ENCODE measurements at places on chromosomes 12 and 14.

DNA sequence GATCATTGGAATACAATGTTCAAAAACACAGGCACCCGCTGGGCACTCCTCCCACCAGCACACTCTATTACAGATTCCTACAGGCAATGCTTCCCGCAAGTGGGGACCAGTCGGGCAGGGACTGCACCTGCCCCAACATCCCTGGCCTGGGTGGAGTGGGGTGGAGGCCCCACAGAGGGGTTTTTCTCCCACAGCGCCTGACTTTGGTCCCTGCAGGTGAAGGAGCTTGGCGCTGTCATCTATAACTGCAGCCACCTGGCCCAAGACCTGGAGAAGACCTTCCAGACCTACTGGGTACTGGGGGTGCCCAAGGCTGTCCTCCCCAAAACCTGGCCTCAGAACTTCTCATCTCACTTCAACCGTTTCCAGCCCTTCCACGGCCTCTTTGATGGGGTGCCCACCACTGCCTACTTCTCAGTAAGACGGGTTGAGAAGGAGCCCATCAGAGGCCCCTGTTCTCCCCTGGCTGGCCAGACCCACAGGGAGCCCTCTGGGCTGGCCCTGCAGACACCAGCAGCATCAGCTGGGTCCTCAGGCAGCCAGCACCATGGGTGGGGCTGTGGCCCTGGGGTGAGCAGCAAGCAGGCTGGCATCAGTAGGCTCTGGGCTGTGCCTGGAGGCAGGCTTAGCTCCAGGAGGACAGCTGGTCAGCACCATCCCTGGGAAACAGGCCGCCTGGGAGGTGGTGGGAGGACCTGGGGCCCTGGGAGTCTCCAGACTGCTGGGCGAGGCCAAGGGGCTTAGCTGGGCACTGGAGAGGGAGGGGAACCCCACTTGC, 6.0 kb downstream of the PLD4 start:
- no peak for DNase-seq

DNA sequence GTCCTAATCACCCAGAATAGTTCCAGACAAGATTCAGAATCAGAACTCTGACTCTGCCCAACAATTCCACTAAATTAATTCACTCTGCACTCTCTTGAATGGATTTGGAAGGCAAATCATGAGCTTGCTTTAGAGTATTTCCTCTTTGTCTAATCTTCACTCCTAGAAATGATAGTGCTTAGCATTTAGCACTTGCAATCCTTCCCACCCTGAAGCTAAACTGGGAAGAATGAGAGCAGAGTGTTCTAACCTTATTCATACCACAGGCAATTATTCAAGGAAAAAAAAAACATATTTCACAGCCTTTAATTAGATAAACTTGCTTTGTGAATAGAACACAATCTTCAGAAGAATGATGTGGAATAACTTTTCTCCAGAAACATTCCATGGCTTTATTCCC, 264.6 kb downstream of the PAWR start:
- no peak for DNase-seq

- no peak for DNase-seq
These were observed 67.8 kb downstream of the TSHR start for GRCh38 chr14:81023095-81023710.

GRCh38 chr14:21070610-21071224, 613 bp downstream of the ARHGEF40 start:
- no peak for DNase-seq

GRCh38 chr12:114784526-114784925, 100.6 kb upstream of the TBX3 start:
- no peak for DNase-seq

- no peak for DNase-seq
These were observed 17.4 kb downstream of the SDSL start for GRCh38 chr12:113439606-113440030.

DNA sequence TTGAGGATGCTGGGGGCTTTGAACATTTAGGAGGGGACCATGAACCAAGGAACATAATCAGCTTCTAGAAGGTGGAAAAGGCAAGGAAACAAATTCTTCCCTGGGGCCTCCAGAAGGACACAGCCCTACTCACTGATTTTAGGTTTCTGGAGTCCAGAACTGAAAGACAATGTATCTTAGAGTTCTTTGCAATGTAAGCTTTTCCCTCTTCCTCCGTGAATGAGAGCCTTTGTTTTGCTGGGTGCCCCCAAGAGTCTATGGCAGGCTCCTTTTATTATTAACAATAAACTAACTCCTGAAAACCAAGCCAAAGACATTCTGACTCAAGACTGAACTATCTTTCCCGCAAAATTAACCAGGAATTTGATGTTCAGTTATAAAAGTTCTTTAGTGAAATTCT, 204.1 kb downstream of the STXBP6 start:
- no peak for DNase-seq

GRCh38 chr14:36493761-36494160, 26.3 kb downstream of the NKX2-1 start:
- DNase-seq, result no peak

DNA sequence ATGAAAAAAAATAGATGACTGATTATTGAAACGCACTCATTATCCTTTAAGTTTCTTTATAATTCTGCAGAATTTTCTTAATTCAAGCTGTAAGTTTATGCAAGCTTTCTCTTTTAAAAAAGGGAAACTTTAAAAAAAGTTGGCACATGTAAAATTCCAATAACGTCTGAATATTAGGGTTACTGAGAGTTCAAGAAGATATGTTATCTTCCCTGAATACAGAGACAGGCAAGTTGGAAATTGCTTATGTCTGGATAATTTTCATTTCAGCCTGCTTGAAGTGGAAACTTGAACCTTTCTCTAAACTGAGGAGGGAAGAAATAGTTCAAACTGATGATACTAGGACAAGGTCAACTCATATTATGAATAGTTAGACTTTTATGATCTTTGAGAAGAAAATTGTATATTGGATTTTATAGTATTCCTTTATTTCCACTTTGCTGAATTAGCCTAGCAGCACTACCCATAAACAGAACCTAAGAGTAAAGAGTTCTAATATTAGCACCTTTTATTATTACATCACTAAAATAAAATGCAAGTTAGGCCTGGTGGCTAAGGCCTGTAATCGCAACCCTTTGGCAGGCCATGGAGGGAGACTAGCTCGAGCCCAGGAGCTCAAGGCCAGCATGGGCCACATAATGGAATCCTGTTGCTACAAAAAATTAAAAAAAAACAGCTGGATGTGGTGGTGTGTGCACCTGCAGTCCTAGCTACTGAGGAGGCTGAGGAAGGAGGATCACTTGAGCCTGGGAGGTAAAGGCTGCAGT, 288.0 kb downstream of the TRHDE start:
- no peak for DNase-seq

DNA sequence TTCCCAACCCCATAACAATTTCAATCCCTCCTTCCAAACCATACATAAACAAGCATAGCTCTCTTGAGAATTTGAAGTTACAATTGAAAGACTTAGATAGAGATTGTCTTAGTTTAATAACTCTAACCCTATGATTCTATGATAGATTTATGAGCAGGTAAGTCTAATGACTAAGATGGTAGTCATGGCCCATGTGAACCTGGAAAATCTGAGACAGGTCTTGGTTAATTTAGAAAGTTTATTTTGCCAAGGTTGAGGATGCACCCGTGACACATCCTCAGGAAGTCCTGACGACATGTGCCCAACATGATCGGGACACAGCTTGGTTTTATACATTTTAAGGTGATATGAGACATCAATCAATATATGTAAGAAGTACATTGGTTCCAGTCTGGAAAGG, 248.8 kb downstream of the KCNH5 start:
- DNase-seq, result no peak

- no peak for DNase-seq
These were observed 205.7 kb downstream of the TTC7B start for GRCh38 chr14:90610346-90611040.

DNA sequence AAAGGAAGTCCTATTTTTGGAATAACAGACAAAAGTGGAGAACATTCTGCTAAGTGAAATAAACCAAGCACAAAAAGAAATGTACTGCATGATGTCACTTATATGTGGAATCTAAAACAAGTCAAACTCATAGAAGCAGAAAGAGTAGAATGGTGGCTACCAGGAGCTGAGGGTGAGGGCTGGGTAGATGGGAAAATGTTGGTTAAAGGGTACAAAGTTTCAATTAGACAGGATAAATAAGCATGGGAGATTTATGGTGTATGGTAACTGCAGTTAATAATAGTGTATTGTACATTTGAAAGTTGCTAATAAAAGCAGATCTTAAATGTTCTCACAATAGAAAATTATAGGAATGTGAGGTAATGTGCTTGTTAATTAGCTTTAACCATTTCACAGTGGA, 12.8 kb downstream of the LUM start:
- no peak for DNase-seq

DNA sequence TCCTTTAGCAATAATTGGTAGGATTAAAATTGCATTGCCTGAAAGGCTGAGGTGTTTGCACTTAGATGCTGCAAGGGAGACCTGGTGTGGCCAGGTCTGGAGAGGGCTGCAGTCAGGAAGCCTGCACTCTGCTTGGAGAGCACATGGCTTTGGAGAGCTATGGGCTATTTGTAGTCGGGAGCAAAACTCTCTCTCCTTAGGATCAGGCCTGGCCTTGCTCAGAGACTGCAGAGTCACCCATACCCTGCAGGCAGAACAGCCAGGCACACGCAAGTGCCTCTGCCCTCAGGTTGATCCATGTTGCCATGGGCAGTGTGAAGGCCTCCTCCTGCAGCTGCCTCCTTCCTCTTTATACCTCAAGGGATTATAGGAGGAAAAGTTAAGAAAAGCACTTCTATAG, 26.8 kb downstream of the CKB start:
- DNase-seq, result no peak

DNA sequence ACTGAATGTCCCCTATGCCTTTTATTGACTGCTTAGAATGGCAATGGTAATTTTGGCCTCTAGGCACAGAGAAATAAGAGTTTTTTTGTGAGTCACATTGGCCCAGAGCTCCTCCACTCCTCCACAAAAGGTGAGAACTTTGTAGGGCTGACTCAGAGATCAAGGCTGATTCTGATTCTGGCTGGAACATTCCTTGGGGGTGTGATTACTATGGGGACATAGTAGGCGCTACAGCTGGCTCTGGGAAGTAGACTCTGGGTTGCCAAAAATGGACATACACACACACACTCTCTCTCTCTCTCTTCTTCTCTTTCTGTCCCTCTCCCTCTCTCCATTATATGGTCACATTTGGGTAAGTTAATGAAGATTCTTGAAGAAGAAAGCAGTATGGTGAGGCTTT, 174.6 kb upstream of the DDHD1 start:
- no peak for DNase-seq

GRCh38 chr14:53501361-53502211, 348.5 kb upstream of the DDHD1 start:
- no peak for DNase-seq

Measured in T-helper 2 cell (primary cell).